ENCODE measurements at places on chromosomes 16 and 17.

DNA sequence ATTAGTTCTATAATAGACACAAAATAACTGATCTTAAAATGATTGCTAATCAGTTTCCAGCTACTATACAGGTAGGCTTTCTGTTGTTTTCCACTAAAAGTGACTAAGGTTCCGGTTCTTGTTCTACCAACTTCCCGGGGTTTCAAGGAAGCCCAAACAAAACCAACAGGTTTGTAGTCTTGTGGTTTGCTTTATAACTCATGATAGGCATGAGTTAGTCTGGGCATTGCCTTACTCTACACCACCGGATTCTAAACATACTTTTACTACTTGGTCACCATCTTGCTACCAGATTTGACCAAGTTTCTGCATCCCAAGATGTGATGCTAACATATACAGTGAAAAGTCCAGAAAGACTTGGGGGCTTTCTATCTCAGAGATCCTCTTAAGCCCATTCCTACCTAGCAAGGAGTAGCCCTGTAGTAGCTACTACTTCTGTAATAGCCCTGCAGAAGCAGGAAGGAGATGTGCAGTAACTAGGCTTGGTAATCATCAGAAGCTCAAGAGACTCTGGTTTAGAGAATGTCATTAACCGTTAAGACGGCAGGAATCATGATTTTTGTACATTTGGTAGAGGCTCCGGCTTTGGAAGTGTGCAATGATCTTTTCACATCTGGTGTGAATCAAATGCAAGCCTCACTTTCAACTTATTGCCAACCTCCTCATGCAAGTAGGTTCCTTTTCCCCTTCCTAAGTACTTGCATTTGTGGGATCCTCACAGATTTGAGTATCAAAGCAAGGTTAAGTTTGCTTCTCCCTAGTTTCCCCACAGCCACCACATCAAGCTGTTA lies 1.6 kb downstream of the FAM117A start:
- DNase-seq, result no peak

- no peak for DNase-seq
These were observed 73.6 kb downstream of the IL21R start for GRCh38 chr16:27475561-27475960.

DNA sequence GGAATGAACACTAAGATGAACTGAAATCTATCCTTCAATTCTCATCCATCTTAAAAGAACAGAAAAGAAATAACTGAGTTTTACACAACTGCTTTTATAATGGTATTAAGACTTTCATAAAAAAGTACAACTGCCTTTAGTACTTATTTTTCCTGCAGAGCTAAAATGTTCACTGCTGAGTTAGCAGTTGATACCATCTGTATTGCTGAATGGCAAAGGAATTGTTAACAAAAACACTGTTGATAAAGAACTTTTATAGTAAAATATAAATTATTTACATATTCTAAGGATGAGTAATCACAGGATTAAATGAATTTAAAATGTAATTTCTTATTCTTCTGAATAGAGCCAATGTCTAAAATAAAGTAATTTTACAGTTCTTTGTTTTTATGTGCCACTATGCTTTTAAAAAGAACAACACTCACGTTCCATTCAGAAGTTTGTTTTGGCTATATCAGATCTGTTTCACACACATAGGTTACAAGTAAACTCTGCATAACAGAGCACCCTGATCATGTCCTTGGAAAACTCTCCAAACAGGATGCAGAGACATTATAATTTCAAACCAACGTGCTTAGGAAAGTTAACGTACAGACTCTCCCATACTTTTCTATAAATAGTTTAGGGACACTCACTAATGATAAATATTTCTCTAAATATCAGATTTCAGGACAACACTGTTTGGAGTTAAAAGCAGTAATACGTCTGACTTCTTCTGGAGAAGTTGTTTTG lies 151.1 kb downstream of the ITFG1 start:
- no peak for DNase-seq

- DNase-seq, result no peak
These were observed 445.3 kb upstream of the TOM1L1 start for GRCh38 chr17:54455251-54455868.

GRCh38 chr16:8660841-8661301 lies 13.5 kb upstream of the ABAT start:
- peak; percentile 23 for DNase-seq

GRCh38 chr17:63515426-63515825 lies 7.7 kb upstream of the KCNH6 start:
- no peak for DNase-seq

DNA sequence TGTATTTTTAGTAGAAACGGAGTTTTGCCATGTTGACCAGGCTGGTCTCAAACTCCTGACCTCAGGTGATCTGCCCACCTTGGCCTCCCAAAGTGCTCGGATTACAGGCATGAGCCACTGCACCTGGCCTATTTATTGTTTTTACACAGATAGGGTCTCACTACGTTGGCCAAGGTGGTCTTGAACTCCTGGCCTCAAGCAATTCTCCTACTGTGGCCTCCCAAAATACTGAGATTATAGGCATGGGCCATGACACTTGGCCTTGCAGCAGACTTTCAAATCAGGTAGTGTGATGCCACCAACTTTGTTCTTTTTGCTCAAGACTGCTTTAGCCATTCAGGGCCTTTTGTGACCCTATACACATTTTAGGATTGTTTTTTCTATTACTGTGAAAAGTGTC lies 61.7 kb upstream of the INTS2 start:
- DNase-seq, result no peak

DNA sequence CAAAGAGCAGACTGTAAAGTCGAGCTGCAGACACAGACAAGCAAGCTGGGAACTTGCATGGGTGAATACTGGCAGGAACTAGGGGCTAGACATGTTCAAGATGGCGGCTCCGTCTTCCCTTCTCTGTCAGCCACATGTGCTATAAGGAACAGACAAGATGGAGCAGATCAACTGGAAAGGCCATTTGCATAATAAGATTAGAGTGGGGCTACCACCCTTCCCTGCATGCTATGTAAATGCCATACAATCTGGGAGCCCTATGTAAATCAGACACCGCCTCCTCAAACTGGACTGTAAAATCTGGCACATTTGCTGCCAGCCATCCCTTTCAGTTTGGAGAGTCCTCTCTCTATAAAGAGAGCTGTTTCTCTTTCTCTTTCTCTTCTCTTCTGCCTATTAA lies 640.1 kb upstream of the CDH8 start:
- DNase-seq, result no peak

GRCh38 chr16:86457501-86458148 lies 52.7 kb upstream of the FOXF1 start:
- DNase-seq, result no peak

GRCh38 chr16:73034374-73034773 lies 13.6 kb downstream of the ZFHX3 start:
- DNase-seq, result no peak

DNA sequence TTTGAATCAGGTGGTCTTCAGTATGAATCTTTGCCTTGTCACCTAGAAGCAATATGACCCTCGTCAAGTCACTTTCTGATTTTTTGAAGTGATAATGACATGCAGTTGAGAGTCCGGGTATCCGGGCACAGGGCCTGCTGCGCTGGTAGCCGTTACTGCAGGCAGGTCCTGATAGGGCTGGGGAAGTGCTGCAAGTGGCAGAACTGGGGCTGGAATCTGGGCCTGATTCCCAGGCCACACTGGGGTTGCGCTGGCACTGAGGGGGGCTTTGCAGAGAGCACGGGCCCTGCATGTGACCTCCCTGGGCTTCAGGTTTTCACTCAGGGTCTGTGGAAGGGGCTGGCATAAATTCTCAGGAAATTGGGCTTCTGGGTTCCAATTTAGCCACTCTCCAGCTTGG lies 3.0 kb downstream of the PPP4C start:
- no peak for DNase-seq

DNA sequence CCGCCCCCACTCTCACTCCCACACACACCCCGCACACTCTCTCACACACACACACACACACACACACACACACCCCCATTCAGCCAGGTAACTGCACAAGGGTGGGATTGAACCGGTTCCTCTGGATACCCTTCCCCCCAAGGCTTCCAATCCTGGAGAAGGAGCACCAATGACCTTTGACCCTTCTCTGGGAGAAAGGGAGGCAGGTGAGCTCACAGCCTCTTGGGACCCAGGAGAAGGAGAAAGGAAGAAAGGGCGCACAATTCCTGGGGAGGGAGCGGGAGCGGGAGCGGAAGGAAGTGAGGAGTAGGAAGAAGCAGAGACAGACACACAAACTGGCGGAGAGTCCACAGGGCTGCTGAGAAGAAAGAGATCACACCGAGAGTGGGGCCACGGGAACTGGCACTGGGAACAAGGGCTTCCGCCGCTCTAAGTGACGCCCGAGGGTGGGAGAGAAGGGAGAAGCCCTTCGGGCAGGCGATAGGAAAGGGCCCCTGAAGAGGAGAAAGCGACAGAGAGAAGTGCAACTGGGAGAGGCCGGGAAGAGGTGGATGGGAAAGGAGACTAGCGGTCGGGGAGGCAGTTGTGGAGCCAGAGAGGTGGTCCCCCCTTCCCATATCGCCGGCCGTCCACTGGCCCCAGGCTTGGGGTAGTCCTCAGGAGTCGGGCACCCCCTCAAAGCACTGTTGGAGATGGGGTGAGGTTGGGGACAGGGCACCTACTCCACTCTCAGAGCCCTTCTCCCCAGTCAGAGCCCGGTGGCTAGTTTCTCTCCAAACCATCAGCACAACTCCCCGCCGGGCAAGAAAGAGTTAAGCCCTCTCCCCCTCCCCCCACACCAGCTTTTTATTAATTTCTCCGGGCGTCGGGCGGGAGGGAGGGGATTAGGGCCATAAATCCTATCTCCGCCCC lies 1.3 kb downstream of the SAMD14 start:
- DNase-seq, result no peak

GRCh38 chr17:42898147-42898811 lies 2.3 kb upstream of the G6PC1 start:
- no peak for DNase-seq

- no peak for DNase-seq
These were observed at the start of gene PRSS22 for GRCh38 chr16:2857451-2858244. Gene PRSS22, minus strand, starts transcription at chr16:2858170. Its CDS starts 66 bp downstream, at chr16:2858104.

GRCh38 chr16:84941921-84942320 lies 69.4 kb downstream of the ZDHHC7 start:
- DNase-seq, result no peak

GRCh38 chr16:79007614-79008013 lies 592.9 kb downstream of the MAF start:
- no peak for DNase-seq

DNA sequence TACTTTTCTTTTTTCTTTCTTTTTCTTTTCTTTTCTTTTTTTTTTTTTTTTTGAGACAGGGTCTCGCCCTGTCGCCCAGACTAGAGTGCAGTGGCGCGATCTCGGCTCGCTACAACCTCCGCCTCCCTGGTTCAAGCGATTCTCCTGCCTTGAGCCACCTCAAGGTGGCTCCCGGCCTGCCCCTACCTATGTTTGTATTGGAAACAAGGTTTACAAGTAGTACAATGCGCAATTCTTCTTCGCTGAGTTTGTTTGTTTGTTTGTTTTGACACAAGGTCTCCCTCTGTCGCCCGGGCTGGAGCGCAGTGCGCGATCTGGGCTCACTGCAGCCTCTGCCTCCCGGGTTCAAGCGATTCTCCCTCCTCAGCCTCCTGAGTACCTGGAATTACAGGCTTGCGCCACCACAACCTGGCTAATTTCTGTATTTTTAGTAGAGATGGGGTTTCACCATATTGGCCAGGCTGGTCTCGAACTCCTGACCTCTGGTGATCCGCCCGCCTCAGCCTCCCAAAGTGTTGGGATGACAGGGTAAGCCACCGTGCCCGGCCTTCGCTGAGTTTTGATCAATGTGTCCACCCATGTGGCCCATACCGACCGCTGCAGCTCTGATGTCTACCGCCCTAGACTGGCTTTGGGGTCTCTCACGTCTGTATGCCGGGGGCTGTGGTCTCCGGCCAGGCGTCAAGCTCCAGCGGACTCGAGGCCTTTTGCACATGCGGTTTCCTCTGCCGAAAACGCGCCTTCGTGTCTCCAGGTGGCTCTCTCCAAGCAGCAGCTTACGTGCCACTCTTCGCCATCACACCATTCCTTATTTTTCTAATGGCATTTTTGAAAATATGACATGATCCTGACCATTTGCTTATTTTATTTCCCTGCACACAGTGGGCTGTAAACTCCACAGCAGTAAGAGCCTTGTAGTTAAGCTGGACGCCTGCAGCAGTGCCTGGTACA lies 1.1 kb upstream of the YBX2 start:
- no peak for DNase-seq

GRCh38 chr16:56589141-56590039 lies at the start of gene MT3:
Gene MT3, plus strand, starts transcription at chr16:56589528. Its CDS starts 63 bp downstream, at chr16:56589591.
- DNase-seq, result peak; percentile 16

DNA sequence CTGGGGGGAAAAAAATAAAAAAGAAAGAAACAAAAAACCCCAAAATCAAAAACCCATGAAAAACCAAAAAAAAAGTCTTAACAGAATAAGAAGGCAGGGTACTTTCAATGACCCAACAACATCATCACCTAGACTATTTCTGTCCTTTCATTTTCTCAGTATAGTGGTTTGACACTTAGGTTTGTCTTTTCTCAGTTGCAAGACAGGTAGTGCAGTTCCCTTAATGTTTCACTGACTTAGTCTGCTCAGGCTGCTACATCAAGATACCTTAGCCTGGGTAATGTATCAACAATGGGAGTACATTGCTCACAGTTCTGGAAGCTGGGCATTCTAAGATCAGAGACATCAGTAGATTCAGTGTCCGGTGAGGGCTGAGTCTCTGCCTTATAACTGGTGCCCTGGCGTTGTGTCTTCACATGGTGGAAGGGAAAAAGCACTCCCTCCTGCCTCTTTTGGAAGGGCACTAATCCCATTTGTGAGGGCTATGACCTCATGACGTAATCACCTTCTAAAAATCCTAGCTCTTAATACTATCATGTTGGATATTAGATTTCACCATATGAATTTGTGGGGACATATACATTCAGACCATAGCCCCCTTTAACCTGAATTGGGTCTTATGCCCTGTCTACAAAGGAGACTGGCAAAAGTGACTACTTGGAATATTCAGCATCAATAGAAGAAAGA lies 362.3 kb upstream of the RBFOX1 start:
- no peak for DNase-seq

DNA sequence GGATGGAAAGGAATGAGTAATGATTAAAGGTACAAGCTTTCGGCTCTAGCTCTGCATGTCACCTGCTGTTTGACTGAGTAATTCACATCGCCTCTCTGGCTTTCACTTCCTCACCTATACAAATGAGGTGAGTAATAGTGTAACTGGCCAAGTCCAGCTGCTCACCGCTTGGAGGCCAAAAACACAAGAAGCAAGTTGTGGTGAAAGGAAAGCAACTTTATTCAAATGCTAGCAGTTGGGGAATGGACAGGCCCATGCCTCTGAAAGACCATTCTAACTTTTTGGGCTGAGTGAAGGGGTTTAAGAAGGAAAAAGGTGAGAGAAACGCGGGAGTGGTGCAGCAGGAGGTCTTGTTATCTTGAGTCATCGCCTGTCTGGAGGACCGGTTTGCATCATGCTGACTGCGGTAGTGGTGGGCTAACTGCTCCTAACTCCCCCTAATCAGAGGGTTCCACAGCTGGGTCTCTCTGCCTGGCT lies 45.7 kb upstream of the CSNK2A2 start:
- no peak for DNase-seq

GRCh38 chr17:381941-382643 lies 29.5 kb upstream of the RPH3AL start:
- DNase-seq, result no peak

All from NCI-H748 treated with DMSO at 0.1 percent for 48 hours (cell line).